ENCODE measurements at places on chromosomes 2 and 18. TPM values are rescaled to one million over a fixed set of nuclear protein-coding genes. Genes with fewer than 3 reads are reported as not detected.
A peak's percentile ranks its signal among the peaks of the same experiment; 100 is the strongest.

DNA sequence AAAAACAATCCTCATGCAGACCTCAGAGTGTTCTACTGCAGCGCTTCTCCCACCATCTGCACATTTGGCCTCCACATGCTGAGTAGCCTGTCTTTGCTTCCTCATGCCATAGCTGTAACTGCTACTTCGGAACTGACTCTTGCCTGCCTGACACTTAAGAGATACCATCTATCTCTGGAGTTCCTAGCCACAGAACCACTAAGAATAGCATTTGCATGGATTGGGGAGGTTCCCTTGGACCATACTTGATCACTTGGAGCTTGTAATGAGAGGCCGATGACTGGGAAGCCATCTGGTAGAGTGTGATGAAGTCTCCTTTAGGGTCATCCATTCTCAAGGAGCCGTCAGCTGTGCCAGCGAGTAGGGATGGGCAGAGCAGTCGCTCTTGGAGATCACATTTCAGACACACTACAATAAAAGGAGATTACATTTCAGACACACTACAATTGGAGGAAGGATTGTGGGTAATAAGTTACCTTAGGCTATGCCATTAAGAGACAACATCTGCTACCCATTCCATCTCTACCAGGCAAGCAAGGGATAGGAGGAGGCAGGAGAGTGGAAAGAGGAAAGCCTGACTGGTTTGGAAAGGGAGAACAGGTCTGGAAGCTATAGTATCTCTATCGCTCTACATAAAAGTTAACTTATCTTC, 21.8 kb downstream of the DOK1 start:
- no peak for DNase-seq

The ST8SIA3 gene
- not detected for total RNA-seq

- DNase-seq, result no peak
These were observed 67.2 kb upstream of the FRZB start for GRCh38 chr2:182933629-182934028.

The HOXD13 gene
- total RNA-seq, result not detected

The NEU2 gene
- total RNA-seq, result not detected

- DNase-seq, result no peak
These were observed 3.1 kb downstream of the CCT7 start for GRCh38 chr2:73237168-73237567.

The PARD6G gene
- 1.1 TPM for total RNA-seq

DNA sequence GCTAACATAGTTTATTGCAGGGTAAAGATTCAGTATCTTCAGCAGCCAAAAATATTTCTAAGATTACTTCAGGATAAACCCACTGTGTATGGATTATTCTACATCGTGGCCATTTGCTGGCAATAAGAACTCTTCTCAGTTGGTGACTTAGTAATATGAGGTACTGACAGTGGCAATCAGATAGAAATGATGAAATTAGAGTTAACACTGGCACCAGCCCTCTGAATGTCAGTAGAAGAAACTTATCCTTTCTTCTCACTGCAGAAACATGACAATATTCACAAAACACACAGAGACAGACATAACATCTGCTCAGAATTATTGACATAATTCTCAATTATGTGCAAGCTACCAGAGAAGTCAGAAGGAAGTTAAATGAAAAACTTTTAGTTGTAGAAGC, 246.3 kb upstream of the COL3A1 start:
- no peak for DNase-seq

The PMAIP1 gene
- total RNA-seq, result 111 TPM

DNA sequence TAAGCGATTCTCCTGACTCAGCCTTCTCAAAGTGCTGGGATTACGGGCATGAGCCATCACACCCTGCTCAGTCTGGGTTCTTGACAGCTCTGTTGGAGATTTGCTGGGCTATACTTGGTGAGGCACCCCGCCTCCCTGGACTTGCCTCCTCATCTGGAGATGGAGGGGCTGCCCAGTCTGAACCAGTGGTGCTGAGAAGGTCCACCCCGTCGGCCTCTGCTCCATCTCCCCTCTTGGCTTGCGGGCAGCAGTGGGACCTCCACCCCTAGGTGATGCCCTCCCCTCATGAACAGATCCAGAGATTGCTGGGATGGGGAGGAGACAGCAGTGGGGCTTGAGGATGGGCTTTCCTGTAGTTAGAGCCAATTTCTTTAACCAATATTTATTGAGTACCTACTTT, 120.9 kb downstream of the CLIP4 start:
- no peak for DNase-seq

The NAT8 gene
- not detected for total RNA-seq

DNA sequence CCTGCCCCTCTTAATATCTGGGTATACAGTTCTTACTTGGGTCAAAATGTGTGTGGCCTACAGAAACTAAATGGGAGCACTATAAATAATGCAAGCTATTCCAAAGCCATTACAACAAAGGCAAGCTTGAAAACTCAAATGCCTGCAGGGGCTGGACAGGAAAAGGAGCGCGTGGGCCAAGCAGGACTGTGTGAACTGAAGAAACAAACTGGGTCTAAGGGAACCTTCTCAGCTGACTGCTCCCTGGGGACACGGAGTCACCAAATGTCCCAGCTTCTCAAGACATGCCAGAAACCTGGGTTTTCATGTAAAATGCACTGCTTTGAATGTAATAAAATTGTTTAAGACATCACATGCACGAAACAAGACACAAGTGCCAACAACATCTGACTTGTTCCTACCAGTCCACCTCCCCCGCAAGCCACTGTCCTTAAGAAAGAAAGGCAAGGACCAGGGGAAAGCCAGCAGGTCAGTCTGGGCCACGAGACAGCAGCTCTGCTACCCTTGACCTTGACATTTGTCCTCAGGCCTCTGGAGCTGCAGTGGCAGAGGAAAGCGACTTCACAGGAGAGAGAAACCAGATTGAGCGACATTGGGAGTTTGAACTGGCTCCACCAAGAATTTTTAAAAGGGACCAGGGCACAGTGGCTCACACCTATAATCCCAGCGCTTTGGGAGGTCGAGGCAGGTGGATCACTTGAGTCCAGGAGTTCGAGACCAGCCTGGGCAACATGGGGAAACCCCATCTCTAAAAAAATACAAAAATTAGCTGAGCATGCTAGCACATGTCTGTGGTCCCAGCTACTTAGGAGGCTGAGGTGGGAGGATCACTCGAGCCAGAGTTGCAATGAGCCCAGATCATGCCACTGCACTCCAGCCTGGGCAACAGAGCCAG, 89.7 kb upstream of the SH3BP4 start:
- no peak for DNase-seq

DNA sequence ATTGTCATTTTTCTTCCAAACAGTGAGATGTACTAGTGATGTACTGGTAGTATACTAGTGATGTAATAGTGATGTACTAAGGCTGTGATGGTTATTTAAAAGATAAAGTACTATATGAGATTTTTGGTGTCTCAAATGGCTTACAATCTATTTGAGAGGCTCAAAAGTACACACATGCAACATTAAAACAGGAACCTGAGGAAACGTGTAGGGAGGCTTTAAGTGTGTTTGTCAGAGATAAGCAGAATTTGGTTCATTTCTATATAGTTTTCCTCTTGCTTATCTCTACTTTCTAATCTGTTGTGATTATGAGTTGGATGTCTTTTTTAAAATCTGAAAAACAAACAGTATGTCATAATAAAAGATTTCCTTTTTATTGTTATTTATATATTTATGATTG, 100.9 kb upstream of the SERTAD2 start:
- DNase-seq, result no peak

- DNase-seq, result peak; percentile 31
These were observed 45.6 kb downstream of the MEX3C start for GRCh38 chr18:51151568-51152511.

GRCh38 chr2:20687260-20687832, 20.4 kb downstream of the GDF7 start:
- no peak for DNase-seq

The HOXD10 gene
- total RNA-seq, result not detected

The RBM43 gene
- 11.6 TPM for total RNA-seq

DNA sequence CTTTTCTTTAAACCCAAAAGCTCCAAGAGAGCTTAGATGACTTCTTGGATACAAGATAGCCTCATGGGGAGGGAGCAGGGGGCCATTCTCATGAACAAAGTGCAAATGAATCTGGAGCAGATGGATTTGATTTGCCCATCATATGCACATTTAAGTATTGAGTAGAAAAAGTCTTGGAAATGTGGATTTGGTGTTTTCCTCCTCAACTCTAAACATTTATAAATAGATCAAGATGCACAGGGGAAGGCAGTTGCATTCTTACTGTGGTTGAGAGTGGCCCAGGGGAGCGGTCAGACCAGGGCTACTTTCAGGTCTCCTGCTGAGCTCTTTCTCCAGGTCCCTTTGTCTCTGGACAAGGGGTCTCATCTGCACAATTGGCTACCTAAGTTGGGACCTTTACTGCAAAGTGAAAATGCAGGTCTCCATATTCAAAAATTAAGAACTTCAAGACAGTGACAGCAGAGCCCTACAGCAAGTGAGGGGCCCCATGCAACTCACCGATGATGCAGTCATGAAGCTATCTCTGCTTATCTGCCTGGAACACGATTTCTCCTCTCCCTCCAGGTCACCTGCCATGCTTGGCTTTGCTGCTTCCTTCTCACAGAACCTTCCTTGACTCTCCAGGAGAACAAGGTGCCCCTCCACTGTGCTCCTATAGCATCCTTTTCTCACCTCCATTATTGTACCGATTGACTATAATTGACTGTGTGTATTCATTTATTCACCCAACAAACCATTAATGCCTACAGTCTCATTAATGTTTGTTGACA, 145.4 kb downstream of the LPIN1 start:
- no peak for DNase-seq

The FBXO48 gene
- total RNA-seq, result 1.7 TPM

- DNase-seq, result no peak
These were observed 9.5 kb upstream of the KCNG3 start for GRCh38 chr2:42503291-42503690.

DNA sequence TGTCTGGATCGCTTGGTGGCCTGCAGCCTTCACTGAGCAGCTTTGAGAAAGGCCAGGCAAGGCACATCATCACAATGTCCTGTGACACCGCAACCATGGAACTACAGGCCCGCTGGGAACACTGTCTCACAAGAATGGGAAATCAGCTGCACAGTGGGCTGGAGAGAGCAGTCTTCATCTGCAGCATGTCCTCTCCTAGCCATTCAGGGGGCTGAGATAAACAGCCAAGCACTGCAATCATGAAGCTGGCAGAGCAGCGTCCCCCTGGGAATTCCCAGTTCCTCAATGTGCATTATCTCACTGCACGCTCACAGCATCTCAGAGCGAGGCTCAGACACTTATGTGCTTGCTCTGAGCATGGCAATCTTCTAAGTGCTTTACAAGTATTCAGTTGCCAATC, 1.9 kb downstream of the CMPK2 start:
- no peak for DNase-seq

- no peak for DNase-seq
These were observed 44.3 kb upstream of the CABYR start for GRCh38 chr18:24094561-24094960.

GRCh38 chr2:219460424-219460926, 25.8 kb downstream of the SPEG start:
- DNase-seq, result no peak

The NXPH2 gene
- not detected for total RNA-seq

DNA sequence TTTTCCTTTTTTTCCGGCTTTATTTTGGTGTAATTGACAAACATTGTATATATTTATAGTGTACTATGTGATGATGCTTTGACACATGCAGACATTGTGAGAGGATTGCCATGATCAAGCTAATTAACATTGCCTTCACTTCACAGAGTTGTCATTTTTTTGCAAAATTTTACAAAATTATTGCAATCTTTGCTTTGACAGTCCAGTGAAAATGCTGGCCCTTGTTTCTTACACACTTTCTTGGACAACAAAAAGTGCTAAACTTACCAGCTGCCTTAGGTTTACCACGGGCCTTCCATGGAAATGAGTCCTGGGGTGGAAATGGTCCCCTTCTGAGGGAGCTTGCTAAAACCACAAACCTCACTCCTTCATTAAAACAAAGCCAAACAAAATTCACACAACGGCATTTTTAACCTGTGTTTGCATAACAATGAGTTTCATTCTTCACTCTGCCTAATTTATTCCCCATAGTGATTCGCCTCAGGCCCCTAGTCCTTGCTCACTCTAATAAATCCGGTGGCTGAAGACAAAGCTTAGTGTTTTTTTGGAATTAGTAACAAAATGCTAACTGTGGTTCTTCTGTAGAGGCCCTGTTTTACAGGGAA, 32.2 kb downstream of the LINC00305 start:
- DNase-seq, result no peak

The LOXHD1 gene
- 1.5 TPM for total RNA-seq

Data from T-helper 17 cell (primary cell).